Ammon's horn (tissue), 1 donor: ENCODE measurements at places on chromosomes 2 and 18.

- no peak for DNase-seq
Observed at GRCh38 chr18:78915446-78916008, 64.1 kb upstream of the SALL3 start.

DNA sequence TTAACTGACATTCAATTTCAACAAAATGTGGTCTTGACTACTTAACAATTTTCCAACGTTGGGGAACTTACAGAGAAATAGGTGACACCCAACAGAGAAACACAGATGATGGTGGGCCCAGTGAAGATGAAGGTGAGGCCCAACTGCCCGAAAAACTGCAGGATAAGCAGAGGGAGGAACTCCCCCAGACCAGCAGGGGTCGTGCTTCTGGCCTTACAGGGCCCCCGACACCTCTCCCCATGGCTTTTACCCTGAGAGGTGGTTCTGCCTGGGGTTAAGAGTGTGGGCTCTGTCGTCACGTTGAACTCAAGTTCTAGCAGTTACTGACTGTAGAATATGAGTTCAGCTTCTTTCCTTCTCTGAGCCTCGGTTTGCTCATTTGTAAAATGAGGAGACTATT lies 119.5 kb upstream of the SMIM21 start:
- no peak for DNase-seq

- DNase-seq: no peak
Observed at GRCh38 chr2:217418090-217418489, 558.2 kb upstream of the TNP1 start.

DNA sequence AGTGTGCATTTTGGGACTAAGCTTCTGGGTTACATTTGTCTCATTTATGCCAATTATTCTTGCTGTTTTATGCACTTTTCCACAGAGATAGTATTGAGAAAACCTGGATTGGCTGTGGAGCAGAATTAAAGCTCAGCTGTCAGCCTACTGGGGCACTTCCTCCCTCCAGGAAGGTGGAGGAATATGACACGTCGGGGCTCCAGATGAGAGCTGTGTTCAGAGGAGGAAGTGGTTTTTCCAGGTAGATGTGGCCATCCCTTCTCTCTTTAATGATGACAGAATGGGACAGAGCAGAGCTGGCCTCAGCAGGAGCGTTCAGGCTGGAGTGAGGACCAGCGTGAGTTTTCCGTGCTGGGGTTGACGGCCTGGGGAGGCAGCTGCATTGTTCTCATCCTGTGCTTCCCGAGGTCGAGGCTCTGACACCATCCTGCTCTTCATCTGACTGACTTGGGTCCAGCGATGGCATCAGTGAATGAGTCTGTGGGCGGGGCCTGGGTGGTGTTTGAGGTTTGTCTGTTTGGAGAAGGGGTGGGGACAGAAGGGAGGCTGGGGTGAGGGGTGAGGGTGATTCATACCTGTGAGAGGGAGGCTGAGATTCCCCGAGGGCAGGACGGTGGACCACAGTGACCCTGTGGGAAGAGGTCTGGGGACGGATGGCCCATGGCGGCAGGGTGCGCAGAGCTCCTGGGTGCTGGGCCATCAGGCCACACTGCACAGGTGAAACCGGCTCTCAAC lies 207.0 kb downstream of the LDLRAD4 start:
- no peak for DNase-seq

GRCh38 chr2:14806613-14807012 lies 174.1 kb downstream of the LRATD1 start:
- no peak for DNase-seq

DNA sequence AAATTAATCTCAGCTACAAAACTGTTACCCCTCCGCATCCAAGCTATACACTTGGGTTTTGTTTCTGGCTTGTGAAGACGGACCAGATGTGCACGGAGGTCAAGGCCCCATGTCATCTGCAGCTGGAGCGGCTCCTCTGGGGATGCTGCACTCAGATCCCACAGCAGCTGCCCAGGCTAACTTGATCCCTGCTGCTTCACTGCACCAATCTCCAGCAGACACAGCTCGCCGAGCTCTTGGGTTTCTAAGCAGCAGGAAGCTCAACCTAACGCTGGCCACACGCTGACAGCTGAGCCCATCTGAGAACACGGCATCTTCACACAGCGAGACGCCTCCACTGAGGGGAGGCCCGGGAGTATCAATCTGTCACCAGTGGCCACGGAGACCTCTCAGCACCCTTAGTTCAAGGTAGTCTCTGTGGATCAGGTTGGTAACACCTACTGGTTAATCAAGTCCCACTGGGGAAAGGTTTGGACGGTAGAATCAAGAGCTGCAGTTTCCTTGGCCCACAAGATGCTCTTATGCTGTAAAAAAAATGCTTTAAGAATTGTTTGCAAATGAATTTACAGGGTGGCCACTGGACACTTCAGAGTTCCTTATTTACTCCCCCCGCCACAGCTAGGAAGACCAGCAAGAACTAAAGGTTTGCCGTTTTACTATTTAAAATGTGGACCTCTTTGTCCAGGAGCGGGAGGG lies 67.5 kb downstream of the EMILIN2 start:
- no peak for DNase-seq

GRCh38 chr18:11219571-11219970 lies 70.2 kb upstream of the PIEZO2 start:
- no peak for DNase-seq

DNA sequence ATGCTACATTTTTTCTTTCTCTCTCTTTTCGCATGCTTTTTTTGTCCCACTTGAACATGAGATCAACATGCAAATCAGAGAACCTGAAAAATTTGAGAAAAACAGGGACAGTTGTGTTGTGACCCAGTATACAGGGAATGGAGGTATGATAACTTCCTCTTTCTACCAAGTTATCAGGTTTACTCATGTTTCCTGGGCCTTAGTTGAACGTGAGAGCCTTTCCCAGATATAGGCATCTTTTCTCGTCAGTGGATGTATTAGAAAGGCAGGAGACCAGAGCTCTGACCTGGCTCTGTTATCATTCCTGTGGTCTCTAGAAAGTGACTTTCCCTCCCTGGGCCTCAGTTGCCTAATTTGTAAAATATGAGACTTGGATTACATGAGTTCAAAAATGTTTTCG lies 30.1 kb upstream of the FAM117B start:
- DNase-seq: no peak

DNA sequence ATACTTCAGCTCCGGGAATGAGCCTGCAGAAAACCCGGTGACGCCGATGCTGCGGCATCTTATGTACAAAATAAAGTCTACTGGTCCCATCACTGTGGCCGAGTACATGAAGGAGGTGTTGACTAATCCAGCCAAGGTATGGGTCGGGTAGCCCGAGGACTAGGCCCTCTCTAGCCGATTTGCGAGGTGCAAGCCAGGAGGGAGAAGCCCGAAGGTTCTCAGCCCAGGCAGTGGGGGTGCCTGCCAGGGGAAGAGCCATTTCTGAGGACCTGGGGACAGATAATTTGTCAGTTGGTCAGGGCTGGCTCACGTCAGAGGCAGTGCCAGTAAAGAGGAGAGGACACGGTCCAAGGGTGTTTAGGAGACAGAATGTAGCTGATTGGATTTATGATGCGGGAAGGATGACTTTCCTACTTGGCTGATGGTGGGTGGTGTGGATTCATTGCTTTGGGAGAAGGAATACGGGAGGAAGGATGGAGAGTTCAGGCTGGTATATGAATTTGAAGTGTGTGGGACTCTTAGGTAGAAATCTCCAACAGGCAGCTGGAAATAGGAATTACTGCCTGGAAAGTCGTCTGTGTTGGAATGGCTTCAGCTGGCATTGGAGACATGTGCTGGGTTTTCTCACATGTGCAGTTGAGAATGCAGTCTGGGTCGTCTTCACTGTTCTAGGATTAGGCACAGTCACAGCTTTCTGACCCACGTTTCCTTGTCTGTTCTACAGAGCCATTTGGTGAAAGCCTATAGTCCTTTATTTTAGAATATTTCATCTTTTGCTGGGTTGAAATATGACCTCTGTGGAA lies 874 bp downstream of the NDUFAF7 start:
- DNase-seq: peak; percentile 8

- DNase-seq: no peak
Observed at GRCh38 chr18:36089001-36089400, 21.6 kb upstream of the RPRD1A start.

- DNase-seq: peak; percentile 43
Observed at GRCh38 chr2:56009758-56010458, 86.3 kb upstream of the EFEMP1 start.

DNA sequence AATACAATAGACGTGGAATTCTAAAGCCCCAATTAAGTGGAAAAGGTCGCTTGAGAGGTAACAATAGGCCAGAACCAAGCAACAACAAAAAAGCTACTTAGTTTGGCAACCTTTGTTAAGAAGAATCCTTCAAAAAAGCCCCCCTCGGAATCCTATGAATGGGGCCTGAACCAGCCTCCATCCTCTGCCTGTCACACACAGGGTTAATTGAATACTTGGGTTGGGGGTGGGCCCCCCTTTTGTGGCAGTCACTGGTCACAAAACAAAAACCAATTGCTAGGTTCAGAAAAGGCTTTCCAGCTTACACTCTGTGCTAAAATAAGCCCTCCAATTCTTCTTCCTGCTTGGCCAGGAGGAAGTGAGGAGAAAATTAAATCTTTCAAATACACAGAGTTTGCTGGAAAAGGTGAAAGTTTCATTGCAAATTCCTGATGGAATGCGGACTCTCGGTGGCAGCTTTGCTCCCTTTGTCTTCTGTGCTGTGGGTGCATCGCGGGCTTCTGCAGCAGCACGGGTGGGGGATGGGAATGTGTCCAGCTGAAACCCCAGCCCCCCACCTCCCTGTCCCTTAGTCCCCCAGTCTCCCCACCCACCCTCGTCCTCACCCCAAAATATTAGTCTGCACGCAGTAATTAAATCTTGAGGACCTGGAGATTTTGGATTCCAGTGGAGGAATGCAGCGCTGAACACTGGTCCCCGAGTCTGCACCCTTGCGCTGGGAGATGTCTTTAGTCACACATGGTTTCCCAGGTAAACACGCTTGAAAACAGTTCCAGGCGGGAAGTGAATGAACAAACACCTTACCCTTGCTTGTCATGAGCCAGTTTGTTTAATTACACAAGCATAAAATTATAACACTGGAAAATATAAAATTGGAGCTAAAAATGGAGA lies 254.3 kb downstream of the SOX11 start:
- DNase-seq: no peak

DNA sequence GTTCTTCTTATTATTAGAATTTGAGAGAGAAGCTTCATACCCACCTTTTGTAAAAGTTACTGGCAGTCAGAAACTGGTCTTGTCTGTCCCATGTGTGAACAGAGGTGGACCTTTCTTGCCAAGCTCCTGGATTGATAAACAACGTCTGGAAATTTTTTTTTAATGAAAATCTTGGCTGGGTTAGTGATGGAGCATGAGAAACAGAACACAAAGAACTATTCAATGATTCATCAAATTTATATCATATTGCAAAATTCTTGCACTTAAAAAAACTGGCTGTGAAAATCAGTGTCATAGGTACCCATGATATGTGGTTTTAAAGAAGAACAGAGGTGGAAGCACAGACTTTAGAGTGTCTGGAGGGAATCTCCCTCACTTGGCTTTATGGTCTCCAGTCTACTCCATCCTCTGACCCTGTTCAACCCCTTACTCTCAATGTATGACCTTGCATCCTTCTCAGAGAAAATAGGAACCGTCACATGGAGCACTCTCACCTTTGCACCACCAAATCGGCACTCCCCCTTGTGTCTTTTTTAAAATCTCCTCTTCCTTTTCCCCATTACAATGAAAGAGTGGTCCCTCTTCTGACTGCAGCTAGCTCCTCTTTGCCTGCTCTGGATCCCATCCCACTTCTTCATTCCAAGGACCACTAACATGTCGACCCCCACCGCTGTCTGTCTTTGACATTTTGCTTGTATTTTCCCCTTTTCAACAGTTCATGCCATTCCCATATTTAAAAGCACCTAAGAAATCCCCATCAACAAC lies 58.2 kb downstream of the COPS8 start:
- DNase-seq: no peak

- no peak for DNase-seq
Observed at GRCh38 chr2:71455741-71456569, 2.6 kb downstream of the DYSF start.

DNA sequence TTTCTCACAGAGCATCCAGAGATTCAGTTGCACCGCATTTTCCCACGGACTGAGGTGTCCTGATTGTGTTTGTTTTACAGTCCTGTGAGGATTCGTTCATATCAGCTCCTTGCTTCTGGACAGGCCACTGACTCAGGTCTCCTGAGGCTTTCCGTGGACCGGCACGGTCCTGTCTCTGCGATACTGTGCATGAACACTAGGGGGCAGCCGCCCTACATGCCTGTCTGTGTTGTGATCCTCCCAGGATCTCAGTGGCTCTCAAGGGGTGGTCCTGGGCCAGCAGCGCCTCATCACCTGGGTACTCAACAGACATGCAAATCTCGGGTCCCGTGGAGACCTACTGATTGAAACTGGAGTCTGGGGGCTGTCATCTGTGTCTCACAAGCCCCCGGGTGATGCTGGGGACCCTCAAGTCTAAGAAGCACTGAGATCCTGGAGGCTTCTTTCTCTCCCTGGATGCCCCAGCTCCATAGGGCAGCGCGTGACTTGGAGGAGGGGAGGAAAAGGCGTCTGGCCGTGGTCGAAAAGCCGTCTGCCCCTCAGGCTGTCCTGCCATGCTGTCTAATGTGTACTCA lies 28.9 kb downstream of the IL1R2 start:
- DNase-seq: peak; percentile 88

- DNase-seq: peak; percentile 40
Observed at GRCh38 chr2:37323781-37324535, 675 bp downstream of the PRKD3 start.

- DNase-seq: no peak
Observed at GRCh38 chr2:226124548-226125011, 675.0 kb downstream of the IRS1 start.
